ENCODE measurements at places on chromosomes 2 and 18. TPM values are rescaled to one million over a fixed set of nuclear protein-coding genes. Genes with fewer than 3 reads are reported as not detected.

The SCN7A gene
- total RNA-seq = 21.9 TPM

DNA sequence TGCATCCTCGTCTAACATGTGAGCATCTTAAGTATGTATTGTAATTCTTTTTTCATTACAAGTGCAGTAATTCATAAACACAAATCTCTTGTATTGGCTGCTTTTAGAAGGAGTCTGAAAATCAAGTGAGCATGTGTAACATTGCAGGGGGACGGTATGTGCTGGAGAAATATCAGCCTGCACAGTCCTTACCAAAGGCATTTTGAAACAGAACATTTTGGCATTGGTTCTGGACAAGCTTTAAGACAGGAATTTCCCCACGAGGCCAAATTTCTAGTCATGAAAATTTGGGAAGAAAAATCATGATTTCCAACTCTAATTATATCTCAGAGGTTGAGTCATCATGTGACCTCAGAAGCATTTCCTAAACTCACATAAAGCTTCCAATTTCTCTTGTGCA is 24.7 kb upstream of the NRP2 start:
- no peak for DNase-seq
- no peaks in the 10 kb centered on the region for H3K36me3 ChIP-seq
- peaks cover 4% of the 10 kb centered on the region for H3K4me1 ChIP-seq
- no peaks in the 10 kb centered on the region for H3K27me3 ChIP-seq
- no peak overlapping the region for H3K27ac ChIP-seq

- H3K27me3 ChIP-seq = no peaks in the 10 kb centered on the region
- H3K36me3 ChIP-seq = no peaks in the 10 kb centered on the region
- no peak overlapping the region for H3K27ac ChIP-seq
- no peaks in the 10 kb centered on the region for H3K4me1 ChIP-seq
- DNase-seq = no peak
- no peak overlapping the region for H3K4me3 ChIP-seq
These were observed 258.5 kb downstream of the RND3 start for GRCh38 chr2:150228936-150229335.

DNA sequence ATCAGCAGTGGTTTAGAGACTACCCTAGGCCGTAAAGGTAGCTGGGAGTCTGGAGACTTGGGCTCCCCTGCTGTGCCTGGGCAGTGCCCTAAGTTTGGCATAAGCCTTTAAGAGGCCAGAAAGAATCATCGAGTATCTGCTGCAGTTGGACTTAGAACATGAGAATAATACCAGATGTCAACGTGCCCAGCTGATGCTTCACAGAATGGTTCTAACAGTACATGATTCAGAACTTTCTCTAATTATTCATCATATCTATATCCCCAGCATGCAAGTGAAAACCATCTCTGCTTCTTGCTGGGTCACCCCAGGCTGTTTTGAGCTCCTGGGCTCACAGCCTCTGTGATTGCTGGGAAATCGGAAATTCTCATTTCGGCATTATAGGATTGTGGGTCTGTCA is 118.1 kb downstream of the NCK2 start:
- no peak overlapping the region for H3K27ac ChIP-seq
- H3K4me1 ChIP-seq = peaks cover 4% of the 10 kb centered on the region
- H3K27me3 ChIP-seq = no peaks in the 10 kb centered on the region
- H3K4me3 ChIP-seq = no peak overlapping the region
- no peaks in the 10 kb centered on the region for H3K36me3 ChIP-seq
- DNase-seq = no peak

Measured in left lung (tissue), 14 donors.